Gastroesophageal sphincter (tissue), 4 donors: ENCODE measurements at places on chromosomes 16 and 17. TPM values are rescaled to one million over a fixed set of nuclear protein-coding genes. Genes with fewer than 3 reads are reported as not detected.

ETV4 gene
- total RNA-seq: 0.96 TPM

USP36 gene
- 28.9 TPM for total RNA-seq

DNA sequence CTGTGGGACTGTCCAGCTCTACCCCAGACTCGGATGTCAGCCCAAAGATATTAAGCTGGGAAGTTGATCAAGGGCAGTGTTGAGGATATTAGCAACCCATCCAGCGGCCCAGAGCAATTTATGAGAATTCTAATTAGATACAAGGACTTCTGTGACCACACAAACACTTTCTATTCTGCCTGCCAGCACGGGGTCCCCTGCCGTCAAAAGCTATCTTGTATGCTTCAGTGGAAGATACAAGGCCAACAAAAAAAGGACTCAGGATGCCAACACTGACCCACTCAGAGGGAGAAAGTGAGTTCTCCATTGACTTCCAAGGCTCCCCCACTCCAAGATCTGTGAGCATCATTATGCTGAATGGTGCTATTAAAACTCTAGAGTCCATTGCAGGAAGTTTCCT is 390.7 kb downstream of the GRIN2A start:
- ATAC-seq: no peak

- peak; percentile 52 for ATAC-seq
Measured at GRCh38 chr16:88857728-88858339, 907 bp downstream of the TRAPPC2L start.
